ENCODE measurements at places on chromosomes 13 and 19.

GRCh38 chr19:1276628-1277022, 1.3 kb downstream of the FAM174C start:
- no peak for DNase-seq

DNA sequence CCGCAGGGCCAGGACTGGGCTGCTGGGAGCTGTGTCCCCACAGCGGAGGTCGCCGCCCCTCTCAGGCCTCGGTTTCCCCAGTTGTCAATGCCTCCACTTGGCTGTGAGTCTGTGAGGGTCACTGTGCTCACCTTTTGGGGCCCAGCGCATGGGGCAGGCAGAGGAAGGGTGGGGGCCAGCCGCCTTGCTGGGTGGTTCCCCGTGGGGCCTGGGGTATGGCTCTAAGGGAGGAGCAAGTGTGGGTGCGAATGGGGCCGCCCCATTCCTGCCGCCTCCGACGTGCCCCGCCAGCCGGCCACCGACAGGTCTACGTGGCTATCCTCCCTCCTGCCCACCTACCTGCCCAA, 800 bp upstream of the FGF22 start:
- DNase-seq, result no peak

DNA sequence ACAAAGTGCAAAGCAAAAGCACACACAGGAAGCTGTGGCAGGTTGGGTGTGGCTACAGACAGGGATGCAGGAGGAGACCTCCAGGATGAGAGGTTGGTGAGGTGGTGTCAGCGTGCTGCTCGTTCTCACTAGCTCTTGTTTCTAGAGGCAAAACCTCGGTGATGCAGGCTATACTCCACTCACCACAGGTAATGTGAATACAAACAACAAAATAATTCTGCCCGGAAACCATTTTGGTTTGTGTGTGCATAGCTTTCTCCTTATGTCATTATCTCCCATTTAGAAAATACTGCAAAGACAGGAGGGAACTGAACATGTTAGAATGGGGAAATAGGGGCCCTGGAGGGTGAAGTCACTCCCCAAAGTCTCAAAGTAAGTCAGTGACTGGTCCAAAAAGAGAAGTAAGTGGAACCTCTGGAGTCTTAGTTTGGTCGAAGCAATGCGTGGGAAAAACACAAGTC, 9.4 kb downstream of the LCP1 start:
- DNase-seq, result no peak

GRCh38 chr19:13621413-13621812, 115.1 kb upstream of the CACNA1A start:
- DNase-seq, result peak; percentile 14

DNA sequence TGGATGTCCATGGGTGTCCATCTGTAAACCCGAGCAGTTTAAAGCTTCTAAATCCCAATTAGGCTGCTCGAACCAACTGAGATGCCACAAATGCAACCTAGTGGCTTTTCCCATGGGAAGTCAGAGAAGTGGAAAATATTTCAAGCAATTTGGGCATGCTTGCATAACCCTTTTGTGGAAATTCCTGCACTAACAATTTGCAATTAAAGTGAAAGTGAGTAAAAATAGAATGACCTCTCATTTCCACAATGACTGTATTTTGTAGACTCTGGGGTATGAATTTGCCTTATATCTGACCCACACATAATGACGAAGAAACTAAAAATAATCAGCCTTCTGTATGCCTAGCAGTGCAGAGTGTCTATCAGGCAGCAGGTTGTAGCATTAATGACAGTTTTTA, 91.8 kb upstream of the TSC22D1 start:
- no peak for DNase-seq

- no peak for DNase-seq
Observed at GRCh38 chr19:29858000-29858596, 46.3 kb downstream of the CCNE1 start.

GRCh38 chr13:56515441-56515840, 625.3 kb upstream of the PRR20A start:
- no peak for DNase-seq

DNA sequence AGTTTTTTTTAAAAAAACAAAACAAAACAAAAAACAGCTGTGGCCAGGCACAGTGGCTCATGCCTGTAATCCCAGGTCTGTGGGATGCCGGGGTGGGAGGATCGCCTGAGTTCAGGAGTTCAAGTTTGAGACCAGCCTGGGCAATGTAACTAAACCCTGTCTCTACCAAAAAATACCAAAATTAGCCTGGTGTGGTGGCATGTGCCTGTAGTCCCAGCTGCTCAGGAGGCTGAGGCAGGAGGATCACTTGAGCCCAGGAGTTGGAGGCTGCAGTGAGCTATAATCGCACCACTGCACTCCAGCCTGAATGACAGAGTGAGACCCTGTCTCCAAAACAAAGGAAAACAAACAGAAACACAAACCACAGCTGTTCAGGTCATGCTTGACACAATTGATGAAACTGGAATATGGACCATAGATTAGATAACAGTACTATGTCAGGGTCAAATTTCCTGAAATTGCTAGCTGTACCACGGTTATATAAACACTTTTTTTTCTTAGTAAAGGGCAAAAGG, 6.9 kb upstream of the ANGPTL4 start:
- DNase-seq, result no peak

DNA sequence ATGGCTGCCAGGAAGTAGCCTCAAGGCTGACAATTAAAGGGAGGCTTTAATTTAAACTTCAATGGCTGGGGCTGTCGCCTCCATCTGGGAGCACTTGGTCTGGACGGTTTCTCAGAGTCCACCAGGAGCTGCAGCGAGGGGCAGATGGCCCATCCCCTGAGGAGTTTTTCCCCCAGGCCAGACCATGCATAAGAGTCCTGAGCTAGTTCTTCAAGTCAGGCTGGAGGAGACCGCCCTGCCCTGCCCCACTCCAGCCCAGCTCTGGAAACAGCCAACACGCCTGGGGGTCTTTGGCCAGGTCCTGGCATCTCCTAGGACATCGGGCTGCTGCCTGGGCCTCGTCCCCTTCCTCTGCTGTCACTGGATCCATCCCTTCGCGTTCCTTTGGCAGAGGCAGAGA, 5.3 kb upstream of the ACTN4 start:
- no peak for DNase-seq

DNA sequence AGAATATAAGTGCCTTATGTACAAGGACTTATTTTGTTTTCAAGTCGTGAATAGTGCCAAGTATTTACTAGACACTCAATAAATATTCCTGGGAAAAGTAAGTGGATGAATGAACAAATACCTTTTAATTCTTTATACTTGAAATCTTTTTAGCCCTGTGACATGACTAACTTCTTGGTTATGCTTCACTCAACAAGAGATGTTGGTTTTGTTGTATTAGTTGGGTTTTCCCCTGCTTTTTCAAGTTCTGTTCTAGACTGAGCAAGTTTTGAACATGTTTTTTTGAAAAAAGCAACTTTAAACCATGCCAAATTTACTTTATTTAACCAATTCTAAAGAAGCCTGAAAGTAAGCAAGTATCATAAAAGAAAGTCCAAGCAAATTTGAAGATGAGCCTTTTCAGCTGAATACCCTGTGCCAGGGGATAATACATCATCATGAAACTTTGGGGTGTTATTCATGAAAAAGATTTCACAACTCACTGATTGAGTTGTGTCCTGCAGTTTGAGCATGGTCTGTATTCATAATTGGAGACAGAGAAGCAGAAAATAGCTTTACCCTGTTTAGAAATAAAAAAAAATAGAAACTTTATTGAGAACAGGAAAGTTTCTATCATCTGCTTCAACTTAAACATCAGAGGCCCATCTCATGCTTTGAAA, 11.1 kb downstream of the LMO7 start:
- no peak for DNase-seq

DNA sequence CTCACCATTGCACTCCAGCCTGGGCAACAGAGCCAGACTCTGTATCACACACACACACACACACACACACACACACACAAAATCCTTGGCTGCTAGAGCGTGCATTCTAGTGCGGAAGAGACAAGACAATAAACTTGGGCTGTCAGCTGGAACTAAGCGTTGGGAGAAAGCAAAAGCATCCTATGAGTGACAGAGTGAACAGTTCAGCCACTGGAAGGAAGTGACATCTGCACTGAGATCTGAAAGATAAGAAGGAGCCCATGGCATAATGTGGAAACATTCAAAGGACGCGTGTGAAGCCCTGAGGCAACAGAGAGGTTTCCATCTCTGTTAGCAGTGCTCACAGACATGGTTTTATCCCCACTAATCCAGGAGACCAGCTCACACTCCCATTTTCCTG, 3.5 kb upstream of the SLC1A5 start:
- no peak for DNase-seq

- no peak for DNase-seq
Observed at GRCh38 chr19:51602189-51602854, 27.9 kb downstream of the SIGLEC5 start.

- DNase-seq, result no peak
Observed at GRCh38 chr19:44930088-44930487, 11.9 kb upstream of the APOC4 start.

DNA sequence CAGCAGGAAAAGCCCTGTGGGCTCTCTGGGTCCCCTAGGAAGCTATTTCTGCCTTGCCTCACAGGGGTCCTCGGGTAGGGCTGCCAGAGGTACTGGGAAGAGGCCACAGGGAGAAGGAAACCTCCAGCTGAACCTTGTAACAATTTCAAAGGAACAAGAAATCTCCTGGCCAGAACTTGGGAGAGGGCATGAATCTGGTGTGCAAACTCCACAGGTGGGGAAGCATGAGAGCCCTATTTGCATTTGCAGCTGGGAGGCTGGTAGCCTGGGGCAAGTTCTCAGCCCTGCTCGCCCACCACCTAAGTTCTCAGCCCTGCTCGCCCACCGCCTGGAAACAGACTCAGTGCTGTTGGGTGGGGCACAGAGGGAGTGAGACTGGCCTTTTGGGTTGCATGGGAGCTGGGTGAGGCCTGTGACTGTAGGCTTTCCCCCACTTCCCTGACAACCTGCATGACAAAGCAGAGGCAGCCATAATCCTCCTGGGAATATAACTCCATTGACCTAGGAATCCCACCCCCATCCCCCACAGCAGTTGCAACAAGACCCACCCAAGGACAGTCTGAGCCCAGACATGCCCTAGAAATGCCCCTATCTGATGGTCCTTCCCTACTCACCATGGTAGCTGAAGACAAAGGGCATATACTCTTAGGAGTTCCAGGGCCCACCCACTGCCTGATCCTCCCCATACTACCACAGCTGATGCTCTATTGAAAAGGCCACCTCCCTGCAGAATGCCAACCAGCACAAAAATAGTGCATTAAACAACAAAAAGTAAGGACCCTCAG, 11.7 kb downstream of the UGGT2 start:
- no peak for DNase-seq

GRCh38 chr19:23403581-23404324, 8.5 kb upstream of the ZNF91 start:
- no peak for DNase-seq

- DNase-seq, result peak; percentile 17
Observed at GRCh38 chr19:27746691-27747380, 1466.1 kb downstream of the UQCRFS1 start.

- no peak for DNase-seq
Observed at GRCh38 chr13:105207572-105208293, 1327.7 kb downstream of the EFNB2 start.

DNA sequence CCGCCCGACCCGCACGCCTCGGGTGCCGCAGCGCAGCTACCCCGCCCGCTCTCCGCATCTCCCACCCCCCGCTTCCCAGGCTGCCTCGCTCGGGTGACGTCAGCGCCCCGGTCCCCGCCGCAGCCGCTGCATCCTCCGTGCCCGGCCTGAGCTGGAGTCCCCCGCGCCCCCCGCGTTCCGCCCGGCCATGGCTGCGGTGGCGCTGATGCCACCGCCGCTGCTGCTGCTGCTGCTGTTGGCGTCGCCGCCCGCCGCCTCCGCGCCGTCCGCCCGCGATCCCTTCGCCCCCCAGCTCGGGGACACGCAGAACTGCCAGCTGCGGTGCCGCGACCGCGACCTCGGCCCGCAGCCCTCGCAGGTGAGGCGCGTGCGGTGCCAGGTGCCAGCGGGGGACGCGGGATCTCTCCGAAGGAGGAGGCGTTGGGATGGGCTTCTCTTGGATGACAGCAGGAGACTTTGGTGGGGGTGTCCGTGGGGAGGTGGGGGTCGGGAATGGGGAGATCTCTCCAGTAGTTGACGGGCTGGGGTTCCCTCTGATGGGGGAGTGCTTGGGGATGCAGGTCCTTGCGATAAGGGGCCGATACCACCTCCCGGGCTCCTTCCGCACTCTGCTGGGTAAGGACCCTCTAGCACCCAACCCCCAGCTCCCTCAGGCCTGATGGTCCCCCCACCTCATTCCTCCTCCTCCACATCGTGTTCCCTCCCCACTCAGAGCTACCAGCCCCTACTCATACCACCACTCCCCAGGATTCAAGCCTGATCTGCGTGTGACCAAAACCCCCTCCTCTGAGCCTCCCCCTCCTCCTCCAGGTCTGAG, at the start of gene TMEM59L:
Gene TMEM59L (plus strand): TSS at position 99 of the 817 bp plus-strand sequence. CDS start 89 bp downstream, at position 188.
- DNase-seq, result peak; percentile 35

DNA sequence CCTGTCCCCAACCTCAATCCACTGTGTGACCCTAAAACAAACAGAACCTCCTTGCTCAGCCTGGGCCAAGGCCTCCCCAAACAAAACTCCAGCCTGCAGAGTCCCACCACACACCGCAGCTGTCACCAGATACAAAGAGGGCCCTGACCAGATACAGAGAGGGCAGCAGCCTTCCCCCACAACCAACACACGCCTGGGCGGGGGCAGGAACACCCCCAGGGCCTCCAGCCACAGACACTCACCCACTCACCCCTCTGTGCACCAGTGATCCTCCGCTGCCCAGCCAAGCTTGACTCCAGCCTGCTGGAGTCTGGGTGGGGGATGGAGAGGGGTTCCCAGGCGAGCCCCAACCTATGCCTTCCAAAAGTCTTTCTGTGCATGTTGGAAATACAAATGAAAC, 5.9 kb upstream of the CIRBP start:
- DNase-seq, result no peak

DNA sequence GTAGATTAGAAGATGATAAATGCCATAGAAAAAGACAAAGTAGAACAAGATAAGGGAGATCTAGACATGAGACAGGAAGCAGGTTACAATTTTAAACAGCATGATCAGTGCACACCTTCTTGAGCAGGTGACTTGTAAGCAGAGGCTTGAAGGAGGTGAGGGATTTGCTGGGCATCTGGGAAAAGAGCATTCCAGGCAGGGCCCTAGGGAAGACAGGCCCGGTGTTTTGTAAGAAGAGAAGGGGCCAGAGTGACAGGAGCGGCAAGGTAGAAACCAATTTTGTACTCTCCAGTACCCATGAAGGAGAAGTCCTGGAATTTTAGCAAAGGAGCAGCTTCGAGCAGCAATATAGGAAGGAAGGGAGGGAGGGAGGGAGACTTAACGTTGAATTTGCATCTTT, 296.5 kb downstream of the MZT1 start:
- DNase-seq, result no peak

GRCh38 chr13:41216160-41216559, 21.8 kb upstream of the KBTBD7 start:
- DNase-seq, result no peak

Data from hypothalamus (tissue), 51 donors.